ENCODE measurements at places on chromosomes 1 and 21. TPM values are rescaled to one million over a fixed set of nuclear protein-coding genes. Genes with fewer than 3 reads are reported as not detected.

- ATAC-seq: no peak
These were observed 2.8 kb downstream of the SELL start for GRCh38 chr1:169708647-169709046.

DNA sequence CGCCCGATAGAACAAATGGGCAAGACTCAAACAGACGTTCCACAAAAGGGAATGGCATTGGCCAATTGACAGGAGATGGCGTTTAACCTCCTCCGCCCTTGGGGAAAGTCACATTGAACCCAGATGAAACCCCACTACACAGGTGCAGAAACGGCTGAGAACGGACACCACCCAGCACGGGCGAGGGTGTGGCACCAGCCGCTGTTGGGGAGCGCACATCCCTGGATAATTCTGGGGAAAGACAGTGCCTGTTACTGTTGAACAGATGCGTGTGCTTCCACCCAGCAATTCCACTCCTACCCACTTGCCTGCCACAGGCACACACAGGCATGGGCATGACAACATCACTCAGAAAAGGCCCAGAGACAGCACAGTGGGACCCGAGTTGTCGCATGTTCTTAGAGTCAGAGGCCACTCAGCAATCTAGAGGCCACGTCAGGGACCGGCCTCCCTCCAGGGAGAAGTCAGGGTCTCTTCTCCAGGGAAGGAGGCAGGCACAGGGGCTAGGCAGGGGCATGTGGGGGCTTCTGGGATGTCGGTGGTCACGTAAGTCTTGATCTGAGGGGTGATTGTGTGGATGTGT, 15.2 kb downstream of the PRXL2B start:
- ATAC-seq: no peak

DNA sequence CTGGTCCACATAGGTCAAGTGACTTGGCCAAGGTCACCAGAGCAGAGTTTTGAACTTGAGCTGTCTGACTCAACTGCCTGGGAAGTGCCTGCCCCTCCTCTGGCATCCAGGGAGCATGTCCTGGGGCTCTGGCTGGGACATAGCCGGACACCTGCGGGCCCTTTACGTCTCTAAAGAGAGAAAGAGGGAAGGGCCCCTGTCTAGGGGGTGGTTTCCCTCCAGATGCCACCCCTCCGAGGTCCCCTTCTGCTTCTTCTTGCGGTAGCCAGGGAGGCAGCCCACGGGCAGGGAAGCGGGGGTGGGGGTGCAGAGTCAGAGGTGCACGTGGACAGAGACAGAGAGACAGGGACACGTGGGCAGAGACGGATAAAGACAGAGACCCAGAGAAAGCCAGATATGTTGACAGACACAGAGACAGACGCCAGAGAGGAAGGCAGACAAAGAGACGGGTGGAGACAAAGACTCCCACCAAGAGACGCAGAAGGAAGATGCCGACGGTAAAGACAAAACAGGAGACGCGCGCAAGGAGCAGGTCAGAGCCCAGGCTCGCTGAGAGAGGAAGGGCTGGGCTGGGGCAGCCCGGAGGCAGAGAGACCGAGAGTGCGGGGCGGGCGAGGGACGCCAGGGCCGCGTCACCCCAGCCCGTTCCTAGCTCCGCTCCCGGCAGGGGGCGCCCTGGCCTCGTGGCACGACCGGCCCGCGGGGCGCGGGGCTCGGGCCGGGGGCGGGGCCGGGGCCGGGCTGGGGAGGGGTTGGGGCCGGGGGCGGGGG, 458 bp upstream of the ALPL start:
- ATAC-seq: peak; percentile 74

GRCh38 chr1:205665201-205666045, 14.9 kb downstream of the SLC45A3 start:
- ATAC-seq: no peak

Gene USH2A
- total RNA-seq: not detected

- ATAC-seq: no peak
These were observed 32.9 kb downstream of the SCYL3 start for GRCh38 chr1:169860750-169861149.

DNA sequence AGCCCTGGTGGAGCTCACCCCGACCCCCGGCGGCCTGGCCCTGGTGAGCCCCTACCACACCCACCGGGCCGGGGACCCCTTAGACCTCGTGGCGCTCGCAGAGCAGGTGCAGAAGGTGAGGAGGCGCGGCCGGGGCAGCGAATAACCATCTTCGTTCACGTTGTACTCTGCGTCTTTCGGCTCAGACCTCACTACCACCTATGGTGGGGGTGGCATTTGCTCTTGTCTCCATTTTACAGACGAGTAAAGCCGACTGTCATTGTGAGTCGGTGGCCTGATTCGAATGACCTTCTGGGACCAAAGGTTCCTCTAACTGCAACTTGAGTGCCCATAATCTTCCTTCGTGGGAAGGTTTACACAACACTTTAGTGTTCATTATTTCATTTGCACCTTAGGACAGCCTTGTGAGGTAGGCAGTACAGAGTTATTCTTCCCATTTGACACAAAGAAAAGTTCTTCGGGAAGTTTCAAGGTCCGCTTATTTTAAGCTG, 506 bp downstream of the C1orf50 start:
- peak; percentile 1 for ATAC-seq

- ATAC-seq: no peak
These were observed 239.8 kb upstream of the RAB4A start for GRCh38 chr1:229031061-229031460.

DNA sequence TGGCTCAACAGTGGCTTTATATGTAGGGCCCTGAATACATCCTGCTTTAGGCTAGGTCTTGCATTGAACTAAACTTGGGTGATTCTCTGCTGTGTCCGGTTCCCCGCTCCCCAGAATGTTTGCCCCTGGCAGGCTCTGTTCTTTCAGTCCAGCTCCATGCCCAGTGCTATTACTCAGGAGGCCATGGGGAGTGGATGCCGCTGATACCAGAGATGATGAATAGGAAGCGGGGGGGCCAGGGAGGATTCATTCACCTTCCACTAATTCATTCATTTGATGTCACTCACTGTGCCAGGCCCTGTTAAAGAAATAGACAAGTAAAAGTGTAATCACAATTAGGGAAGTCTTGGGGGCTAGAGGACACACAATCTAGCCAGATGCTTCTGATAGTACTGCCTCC, 83.8 kb downstream of the TMEM53 start:
- ATAC-seq: no peak

DNA sequence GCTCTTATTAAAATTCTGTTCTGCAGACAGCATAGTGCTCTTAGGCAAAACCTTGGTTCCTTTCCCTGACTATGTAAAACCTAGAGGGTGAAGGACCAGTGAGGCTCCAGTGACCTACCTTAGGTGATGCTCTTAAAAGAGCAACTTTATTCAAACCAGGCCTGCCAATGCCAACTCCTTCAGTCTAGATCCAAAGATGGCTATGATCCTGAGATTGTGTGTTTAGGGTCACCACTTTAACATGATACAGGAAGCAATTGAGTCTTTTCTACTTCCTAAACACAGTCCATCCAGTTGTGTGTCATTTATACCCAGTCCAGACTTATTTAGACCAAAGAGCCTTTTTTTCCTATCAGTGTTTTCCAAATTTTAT, 10.8 kb downstream of the MCL1 start:
- ATAC-seq: no peak

Gene SH2D2A
- total RNA-seq: not detected

GRCh38 chr1:147579934-147580537, 38.7 kb downstream of the BCL9 start:
- ATAC-seq: no peak
